ENCODE measurements at places on chromosomes 2 and 18. TPM values are rescaled to one million over a fixed set of nuclear protein-coding genes. Genes with fewer than 3 reads are reported as not detected.

The RBM44 gene
- 0.22 TPM for total RNA-seq

The SF3B6 gene
- 111 TPM for total RNA-seq

The NEU4 gene
- total RNA-seq: under 0.01 TPM

The MSTN gene
- not detected for total RNA-seq

The GPBAR1 gene
- not detected for total RNA-seq

The NHEJ1 gene
- total RNA-seq: 13.1 TPM

The NRP2 gene
- 137 TPM for total RNA-seq

The POTEI gene
- total RNA-seq: 0.79 TPM

The C2orf66 gene
- total RNA-seq: not detected

DNA sequence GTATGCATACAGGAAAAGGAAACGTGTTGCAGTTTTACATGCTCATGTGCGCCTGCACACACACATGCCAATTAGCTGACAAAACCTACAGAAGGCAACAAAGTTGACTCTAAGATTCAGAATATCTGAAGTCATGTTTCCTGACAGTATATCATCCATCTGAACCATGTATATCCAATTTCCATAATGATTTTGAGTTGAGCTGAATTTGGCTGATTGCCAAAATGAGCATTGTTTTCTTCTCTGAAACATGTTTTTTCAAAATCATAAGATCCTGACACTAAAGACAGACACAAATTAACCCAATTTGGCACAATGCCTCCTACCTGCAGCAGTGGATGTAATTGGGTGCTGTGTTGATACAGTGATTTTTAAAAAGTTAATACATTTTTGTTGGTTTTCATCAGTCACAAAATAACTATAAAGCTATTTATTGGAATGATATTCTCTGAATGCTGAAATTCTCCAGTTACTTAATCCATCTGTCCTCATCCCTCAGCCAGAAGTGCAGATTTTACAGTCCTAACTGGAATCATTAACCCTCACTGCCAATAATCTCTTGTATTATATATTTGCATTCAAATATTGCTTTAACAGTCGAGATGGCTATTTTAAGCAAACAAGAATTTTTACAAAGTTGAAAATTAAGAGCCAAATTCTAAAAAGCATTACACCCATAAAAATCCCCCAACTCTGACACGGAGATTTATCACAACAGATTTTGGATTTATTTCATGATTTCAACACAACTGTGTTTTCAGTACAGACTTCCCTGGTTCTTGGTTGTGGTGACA is 161.7 kb upstream of the LMAN1 start:
- DNase-seq: peak; percentile 45

DNA sequence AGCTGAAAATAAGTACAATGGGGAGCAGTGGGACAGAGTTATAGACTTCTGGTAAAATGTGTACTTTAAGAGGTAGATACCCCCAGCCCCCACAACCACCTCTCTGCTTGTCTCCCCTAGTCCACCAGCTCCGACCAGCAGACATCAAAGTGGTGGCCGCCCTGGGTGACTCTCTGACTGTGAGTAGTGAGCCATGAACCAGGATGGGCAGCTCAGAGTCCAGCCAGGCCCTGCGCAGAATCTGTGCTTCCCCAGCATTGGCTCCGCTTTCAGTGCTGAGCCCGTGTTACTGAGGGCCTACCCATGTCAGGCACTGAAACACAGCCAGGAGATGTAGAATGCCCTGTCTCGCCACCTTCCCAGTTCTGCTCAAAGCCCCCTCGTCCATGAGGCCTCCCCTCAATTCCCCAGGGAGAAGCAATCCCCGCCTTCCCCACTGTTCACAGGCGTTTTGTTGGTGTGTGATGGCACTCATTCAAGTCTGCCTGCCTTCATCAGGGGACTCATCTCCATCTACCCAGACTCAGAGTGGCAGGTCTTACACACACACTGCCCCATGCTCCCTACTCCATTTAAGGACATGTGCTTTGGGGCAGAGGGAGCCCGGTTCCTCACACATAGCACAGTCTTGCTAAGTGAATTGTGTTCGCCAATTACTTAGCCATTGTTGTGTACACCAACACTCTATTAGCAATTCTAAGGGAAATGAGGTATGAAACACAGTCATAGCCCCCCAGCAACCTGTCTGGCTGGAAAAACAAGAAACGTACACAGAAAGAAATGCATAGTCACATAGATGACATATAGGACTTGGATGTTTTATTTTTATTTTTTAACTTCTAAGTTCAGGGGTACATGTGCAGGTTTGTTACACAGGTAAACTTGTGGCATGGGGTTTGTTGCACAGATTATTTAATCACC is 122.6 kb downstream of the PLB1 start:
- DNase-seq: no peak

- no peak for DNase-seq
Measured at GRCh38 chr2:222490131-222490530, 65.8 kb downstream of the SGPP2 start.

GRCh38 chr2:9971105-9971818 is 19.8 kb downstream of the GRHL1 start:
- no peak for DNase-seq

DNA sequence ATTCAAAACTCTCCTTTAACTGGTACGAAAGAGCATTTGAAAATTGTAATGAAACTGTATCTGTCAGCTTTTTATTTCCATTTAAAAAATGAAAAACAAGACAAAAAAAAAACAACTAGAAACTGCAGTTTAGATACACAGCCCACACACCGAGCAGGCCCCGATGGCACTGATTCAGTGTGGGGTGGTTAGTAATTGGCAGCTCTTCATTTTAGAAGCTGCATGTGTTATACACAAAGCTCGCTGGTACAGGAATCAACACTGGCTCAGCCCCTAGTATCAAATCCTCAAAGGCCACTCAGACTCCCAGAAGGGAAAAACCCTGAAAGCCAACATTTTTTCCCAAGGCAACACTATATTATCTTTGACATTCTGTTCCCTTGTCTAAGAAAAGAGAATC is 30.5 kb upstream of the RMDN2 start:
- DNase-seq: no peak

DNA sequence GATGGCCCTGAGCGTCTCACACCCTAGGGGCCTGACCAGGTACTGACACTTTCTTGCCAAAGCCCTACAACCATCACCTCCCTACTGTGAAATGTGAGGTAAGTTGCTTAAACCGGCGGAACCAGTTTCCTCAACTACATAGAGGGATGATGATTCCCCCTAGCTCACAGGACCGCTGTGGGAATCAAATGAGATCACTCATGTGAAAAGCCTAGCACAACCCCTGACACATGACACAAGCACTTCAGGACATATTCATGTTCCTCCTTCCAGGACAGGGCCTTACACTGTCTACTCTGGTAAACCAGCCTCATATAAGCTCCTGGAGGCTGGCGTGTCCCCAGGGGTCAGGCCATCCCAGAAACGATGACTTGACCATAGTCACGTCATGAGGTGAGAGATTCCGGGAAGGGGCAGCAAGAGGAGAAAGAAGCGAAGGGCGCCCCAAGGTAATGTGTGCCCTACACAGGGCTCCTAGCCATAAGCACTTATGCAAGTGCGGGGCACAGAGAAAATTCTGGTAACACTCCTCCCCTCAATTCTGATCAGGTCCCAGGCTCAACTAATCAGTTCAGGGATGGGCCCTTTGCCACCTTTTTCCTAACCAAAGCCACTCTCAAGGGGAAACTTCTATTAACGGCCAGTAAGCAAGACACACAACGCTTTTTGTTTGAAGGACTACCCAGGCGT is 49.5 kb downstream of the C2orf42 start:
- DNase-seq: peak; percentile 37

GRCh38 chr2:45168711-45169338 is 159.6 kb upstream of the SIX2 start:
- DNase-seq: peak; percentile 20

DNA sequence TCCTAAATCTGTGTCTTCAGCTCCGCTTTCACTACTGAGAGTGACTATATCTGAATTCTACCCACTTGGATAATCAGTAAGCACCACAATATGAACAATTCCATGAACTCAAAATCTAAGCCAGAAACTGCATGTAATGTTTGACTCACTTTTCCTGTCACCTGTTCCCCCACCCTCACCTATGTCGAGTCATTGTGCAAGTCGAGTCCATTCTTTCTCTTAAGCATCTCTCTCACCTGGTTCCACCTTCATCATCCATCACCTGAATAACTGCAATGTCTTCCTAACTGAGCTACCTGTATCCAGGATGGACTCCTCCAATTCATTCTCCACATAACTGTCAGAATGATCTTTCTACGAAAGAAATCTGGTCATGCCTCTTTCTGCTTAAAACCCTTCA is 58.2 kb downstream of the PPP1R1C start:
- no peak for DNase-seq

- DNase-seq: no peak
Measured at GRCh38 chr2:124193706-124194105, 168.6 kb downstream of the CNTNAP5 start.

GRCh38 chr2:144914113-144914512 is 394.2 kb upstream of the ZEB2 start:
- DNase-seq: no peak

- peak; percentile 46 for DNase-seq
Measured at GRCh38 chr2:27792759-27793158, 21.2 kb downstream of the MRPL33 start.

- DNase-seq: no peak
Measured at GRCh38 chr2:24791452-24791851, 1.7 kb downstream of the PTRHD1 start.

DNA sequence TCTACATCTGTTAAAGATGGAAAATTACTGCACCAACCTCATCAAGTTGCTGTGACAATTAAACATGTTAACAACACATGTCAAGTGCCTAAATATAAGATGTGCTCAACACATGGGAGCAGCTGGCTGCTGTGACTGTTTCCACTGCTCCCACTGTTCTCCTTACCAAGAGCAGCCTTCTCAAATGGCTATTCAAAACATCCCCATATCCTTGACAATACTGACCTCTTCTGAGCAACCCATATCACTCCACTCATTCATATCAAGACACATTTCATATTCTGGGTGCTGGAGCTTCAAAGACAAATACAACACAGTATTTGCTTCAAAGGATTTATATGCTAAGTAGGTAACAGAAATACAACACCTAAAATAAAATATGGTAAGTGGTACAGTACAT is 60.3 kb downstream of the PIAS2 start:
- DNase-seq: peak; percentile 1

- DNase-seq: no peak
Measured at GRCh38 chr2:200373973-200374416, 67.5 kb downstream of the SPATS2L start.
